ENCODE measurements at places on chromosomes 12 and 14.

- DNase-seq = no peak
Observed at GRCh38 chr12:464484-465267, 4.9 kb downstream of the B4GALNT3 start.

- DNase-seq = peak; percentile 99
Observed at GRCh38 chr14:61553730-61554641, 141.3 kb upstream of the HIF1A start.

DNA sequence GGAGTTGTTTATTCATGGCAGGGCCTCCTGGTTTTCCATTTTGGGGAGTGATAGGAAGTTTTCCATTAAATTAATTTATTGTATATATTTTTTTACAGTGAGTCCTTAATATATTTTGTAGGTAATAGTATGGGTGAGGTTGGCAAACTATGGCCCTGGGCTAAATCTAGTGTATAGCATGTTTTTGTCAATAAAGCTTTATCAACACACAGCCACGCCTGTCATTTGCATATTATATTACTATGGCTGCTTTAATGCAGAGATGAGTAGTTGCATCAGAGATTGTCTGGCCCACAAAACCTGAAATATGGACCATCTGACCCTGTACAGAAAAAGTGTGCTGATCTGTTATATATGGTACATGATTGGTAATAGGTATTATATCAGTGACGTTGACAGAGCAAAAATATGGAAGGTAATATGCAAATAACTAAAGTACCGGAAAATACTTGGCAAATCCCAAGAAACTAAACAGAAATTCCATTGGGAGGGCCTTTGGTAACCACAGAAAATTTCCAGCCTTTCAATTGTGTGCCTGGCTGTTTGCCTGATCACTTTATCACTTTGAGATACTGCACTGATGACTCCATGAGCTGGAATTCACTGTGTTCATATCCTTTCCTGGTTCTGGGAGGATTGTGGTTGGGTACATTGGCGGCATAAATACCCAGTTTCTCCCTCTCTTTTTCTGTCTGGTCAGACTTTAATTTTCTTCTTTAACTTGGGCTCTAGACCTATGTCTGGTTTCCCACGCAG lies 61.7 kb upstream of the RFLNA start:
- DNase-seq = peak; percentile 97

- DNase-seq = no peak
Observed at GRCh38 chr14:39614297-39614923, 182.2 kb upstream of the FBXO33 start.

- no peak for DNase-seq
Observed at GRCh38 chr12:129571901-129572494, 331.8 kb downstream of the TMEM132D start.

- DNase-seq = no peak
Observed at GRCh38 chr12:5230861-5231260, 187.2 kb downstream of the KCNA5 start.

DNA sequence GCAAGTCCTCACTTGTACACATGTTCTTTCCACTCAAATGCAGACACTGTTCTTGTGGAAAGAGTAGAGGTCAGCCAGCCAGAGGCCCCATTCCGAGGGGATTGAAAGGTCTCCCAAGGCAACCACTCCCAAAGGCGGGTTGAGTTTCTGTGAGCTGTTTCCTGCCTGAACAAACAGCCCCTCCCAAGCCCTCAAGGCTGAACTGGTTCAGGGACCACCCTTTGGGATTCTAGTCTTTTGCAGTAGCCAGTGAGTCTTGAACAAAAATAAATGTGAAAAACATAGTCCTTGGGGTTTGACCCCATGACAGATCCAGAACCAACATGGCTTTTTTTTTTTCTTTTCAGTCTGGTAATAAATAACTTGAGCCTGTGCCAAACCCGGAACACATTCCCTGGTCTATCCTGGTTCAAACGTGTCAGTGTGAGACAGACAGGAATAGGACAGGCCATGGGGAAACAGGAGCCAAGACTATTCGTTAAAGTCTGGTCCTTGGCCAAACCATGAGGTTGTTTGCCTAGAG lies 17.6 kb upstream of the STK38L start:
- DNase-seq = no peak

GRCh38 chr12:55970775-55971174 lies 3.1 kb upstream of the RAB5B start:
- peak; percentile 9 for DNase-seq

- peak; percentile 82 for DNase-seq
Observed at GRCh38 chr14:68884031-68885030, 91.5 kb upstream of the ZFP36L1 start.

- no peak for DNase-seq
Observed at GRCh38 chr14:51901475-51902024, 41.1 kb downstream of the GNG2 start.

Measured in fibroblast of skin of abdomen (primary cell).